ENCODE measurements at places on chromosomes 1 and 21.

- DNase-seq = no peak
Observed at GRCh38 chr21:35556536-35556935, 503.8 kb downstream of the SETD4 start.

DNA sequence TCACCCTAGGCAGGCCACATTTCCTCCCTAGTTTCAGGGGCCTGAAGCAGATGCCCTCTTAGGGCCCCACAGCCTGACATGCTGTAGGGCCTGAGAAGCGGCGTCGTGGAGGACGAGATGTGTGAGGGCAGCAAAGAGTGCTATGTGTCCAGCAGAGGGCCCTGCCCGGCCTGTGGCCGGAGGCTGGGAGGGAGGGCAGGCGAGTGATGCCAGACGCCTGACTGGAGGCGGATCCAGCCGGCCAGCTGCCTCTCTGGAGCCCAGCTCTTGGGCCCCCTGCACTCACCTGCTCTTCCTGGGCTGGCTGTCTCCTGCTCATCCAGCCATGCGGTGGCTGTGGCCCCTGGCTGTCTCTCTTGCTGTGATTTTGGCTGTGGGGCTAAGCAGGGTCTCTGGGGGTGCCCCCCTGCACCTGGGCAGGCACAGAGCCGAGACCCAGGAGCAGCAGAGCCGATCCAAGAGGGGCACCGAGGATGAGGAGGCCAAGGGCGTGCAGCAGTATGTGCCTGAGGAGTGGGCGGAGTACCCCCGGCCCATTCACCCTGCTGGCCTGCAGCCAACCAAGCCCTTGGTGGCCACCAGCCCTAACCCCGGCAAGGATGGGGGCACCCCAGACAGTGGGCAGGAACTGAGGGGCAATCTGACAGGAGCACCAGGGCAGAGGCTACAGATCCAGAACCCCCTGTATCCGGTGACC is at the start of gene GPR37L1:
Gene GPR37L1, plus strand, starts transcription at position 279 of the 697 bp plus-strand sequence. Its CDS starts 47 bp downstream, at position 326.
- DNase-seq = no peak

GRCh38 chr21:19603011-19603593 is 1199.5 kb upstream of the TMPRSS15 start:
- no peak for DNase-seq

GRCh38 chr1:56169856-56170255 is 409.5 kb downstream of the PLPP3 start:
- DNase-seq = no peak

DNA sequence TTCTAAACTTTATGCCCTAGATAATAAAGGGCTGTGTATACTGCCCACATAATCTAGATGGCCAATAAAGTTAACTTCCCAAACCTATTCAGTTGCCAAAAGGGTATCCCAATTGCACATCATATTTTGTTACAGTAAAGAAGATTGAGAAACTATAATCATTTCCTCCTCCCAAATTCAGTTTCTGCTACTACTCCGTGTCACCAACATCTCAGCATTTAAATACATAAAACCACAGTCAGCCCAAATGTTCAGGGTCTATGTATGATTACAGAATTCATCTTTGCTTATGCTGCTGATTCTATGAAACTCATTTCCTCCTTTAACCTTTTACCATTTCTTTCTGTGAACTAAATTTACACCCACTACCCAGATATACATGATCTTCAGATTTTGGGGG is 28.6 kb downstream of the NRIP1 start:
- DNase-seq = no peak

GRCh38 chr1:115021145-115021544 is 8.5 kb upstream of the TSHB start:
- DNase-seq = no peak

DNA sequence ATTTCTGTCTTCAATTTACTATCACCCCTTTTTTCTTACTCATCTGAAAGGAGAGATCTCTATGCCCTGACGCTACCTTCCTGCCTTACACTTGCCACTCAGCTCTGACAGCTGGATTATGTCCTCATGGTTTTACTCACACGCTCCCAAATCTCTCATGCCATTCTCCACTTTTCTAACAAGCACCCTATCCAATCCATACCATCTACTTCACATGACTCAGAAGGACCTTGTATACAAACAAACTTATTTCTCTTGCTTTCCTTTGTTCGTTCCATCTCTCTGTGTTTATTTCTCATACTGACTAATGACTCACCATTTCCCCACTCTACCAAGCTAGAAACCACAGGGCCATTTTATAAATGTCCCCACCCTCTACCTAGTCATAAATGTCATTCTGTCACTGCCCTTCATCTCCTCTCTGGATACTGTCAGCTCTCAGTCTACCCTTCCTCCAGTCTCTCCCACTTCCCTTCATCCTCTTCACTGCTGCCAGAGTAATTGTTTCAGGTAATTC is 87.3 kb downstream of the USP24 start:
- DNase-seq = peak; percentile 34

- DNase-seq = no peak
Observed at GRCh38 chr1:228996281-228996680, 261.0 kb downstream of the RHOU start.

- DNase-seq = peak; percentile 59
Observed at GRCh38 chr1:157407917-157408525, 144.3 kb downstream of the FCRL5 start.

DNA sequence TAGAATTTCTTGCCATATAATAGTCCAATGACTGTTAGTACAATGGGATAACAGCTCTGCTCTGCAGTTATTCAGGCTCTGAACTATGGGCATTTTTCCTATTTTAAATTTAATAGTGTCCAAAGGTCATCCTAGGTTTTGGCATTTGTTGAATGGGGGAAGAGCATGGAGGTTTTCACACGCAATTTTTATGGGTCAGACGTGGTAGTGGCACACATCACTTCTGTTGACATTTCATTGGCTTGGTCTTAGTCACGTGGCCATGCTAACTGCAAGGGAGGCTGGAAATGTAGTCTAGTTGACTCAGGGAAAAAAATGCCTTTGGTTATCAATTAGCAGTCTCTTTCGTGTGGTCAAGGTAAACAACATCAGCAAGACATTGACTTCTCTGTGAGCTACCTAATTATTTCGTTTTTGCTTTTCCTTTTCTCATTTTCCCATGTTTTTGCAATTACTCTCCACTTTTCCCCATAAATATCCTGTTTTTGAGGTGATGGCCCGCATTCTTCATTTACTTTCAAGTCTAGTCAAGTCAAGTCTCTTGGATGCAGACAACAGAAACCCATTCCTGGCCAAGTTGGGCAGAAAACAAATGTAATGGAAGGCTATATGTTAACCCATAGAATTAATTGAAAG is 82.8 kb downstream of the DYRK1A start:
- DNase-seq = no peak

DNA sequence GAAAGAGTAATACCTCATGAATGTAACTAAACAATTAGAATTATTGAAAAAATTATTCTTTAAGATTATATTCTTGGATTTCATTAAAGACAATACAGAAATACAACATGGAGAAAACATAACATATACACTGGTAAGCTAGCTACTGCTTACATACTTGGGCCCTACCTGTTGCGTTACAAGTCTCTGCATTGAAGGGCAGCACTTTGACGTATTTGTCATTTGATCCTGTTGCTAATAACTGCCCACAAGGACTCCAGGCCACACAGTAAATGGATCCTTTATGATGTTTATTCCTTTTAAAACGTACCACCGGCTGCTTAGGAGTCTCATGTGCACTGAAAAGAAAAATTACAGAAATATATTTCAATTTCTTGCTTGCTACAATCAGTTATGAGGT is 19.8 kb upstream of the CLCC1 start:
- no peak for DNase-seq

GRCh38 chr1:41639332-41639936 is 155.0 kb upstream of the EDN2 start:
- DNase-seq = no peak

GRCh38 chr1:21818656-21819055 is 6.6 kb downstream of the LDLRAD2 start:
- DNase-seq = peak; percentile 79

DNA sequence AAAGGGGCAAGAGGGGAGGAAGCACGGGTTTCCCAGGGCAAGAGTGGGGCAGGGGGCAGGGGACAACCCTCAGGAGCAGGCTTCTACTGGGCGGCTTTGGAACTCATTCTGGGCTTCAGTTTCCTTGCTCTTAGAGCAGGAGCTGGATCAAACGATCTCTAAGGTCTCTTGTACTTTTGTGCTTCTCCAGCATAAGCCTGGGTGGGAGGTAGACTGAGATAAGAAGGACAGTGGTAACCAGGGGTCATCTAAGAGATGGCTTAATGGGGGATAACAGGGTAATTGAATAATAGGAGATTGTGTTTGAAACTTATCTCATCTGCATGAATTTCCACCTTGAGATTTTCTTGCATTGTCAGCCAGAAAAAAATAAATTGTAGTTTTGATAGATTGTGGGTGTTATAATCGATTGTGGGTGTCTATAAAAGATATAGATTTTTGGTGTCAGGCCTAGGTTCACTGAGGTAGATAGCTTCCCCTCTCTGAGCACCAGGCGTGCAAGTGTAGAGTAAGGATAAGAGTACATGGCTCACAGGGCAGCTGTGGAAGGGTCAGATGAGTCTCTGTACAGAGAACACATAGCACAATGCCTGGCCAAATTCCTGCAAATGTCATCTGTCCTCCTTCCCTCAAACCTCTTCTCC is 68.0 kb downstream of the CD58 start:
- DNase-seq = no peak

GRCh38 chr21:25813917-25814316 is 79.1 kb downstream of the GABPA start:
- DNase-seq = no peak

DNA sequence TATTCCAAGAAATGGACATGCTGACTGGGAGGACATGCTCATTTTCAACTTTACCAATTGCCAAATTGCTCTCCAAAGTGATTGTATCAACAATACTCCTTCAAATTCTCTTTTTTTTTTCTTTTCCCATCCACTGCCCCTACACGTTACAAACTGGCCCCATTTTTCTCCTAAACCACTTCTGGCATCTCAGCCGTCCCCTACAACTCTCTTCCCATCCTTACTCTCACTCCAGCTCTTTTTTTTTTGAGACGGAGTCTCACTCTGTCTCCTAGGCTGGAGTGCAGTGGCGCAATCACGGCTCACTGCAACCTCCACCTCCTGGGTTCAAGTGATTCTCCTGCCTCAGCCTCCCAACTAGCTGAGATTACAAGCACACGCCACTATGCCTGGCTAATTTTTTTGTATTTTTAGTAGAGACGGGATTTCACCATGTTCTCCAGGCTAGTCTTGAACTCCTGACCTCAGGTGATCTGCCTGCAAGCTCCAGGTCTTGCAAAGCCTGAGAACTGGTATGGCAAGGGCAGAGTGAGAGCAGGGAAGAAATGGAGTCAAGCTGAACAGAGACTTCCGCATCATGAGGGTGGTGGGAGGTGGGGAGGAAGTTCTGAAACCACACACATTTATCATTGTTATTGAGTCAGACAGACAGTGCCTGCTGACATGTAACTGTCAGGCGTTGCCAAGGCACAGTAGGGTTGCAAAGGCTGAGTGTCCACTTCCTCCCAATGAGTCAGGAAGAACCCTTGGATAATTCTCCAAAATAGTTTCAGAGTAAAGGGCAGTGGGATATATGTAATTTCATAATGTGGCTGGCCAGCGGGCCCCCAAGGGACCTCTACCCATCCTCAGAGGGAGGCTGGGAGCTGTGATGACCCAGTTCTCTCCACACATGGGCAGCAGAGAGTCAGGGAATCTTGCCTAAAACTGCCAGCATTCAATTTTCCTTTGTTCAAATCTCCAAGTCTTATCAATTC is 17.4 kb downstream of the CELA3A start:
- DNase-seq = peak; percentile 87

GRCh38 chr1:204746838-204747442 is 61.4 kb upstream of the LRRN2 start:
- DNase-seq = peak; percentile 59

DNA sequence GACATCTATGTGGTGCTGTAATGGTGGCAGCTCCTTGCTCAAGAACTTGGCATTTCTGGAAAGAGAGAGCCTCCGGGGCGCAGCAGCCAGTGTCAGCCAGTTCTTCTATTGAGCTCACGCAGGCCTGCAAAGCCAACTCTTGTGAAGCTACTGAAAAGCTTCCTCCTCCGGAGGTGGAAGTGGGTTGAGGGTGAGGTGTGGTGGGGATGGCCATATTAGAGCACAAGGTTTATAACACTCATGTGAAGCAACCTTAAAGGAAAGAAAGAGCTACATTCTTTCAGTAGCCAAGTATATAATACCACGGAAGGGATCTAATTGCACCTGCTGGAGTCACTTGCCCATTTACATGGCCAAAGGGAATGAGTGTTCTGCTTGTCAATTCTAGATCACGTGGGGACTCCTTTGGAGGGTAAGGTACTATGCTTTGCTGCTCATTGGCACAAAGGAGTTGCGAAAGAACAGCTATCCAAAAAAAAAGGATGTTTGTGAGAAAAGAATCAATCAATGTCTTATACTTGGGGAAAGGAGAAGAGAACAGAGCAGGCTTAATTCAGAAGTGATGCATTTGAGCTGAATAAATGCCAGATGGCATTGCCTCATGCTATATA is 18.3 kb upstream of the MAP10 start:
- peak; percentile 5 for DNase-seq

- DNase-seq = no peak
Observed at GRCh38 chr1:246032984-246033383, 474.1 kb downstream of the SMYD3 start.

DNA sequence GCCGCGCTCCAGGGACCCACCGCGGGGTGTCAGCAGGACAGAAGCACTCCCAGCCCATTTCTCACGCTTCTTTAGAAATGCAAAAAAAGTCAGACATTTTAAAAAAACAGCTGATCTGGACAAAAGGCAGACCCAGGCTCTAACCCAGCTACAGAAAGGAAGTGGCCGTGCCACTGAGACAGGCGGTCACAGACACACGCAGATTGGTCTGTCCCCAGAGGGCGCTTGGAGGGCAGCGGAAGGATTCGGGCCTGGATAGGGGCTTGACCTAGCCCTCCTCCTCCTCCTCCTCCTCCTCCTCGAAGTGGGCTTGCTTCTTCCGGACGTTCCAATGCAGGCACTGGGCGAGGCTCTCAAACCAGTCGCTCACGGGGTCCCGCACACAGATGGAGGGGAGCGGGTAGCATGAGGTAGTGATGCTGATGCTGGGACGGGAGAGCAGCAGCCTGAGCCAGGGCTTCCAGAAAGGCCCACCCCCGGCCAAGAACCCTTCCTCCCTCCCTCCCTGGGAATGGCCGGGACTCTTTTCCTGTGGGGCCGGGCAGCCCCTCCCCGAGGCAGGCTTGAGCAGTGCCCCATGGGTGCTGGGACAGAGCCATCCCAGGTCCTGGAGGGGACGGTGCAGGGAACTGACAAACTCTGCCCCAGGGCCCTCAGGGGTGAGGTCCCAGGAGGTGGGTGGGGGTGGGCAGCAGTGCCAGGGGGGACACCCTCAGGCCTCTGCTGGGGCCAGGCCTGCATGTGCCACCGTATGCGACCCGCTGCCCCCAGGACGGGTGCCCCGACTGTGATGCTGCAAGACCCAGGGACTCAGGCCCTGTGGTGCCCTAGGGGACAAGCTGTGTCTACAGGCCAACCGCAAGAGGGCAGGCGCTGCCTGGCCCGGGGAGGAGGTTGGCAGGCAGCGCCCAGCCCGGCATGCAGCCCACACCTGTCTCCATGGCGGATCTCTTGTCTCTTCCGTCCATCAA is 25.3 kb downstream of the NADK start:
- DNase-seq = no peak

- DNase-seq = no peak
Observed at GRCh38 chr21:15122241-15122640, 57.4 kb upstream of the NRIP1 start.

- no peak for DNase-seq
Observed at GRCh38 chr1:203215573-203215972, 13.9 kb downstream of the CHIT1 start.

GRCh38 chr21:41052820-41053555 is 115.0 kb upstream of the BACE2 start:
- DNase-seq = no peak

- DNase-seq = no peak
Observed at GRCh38 chr1:54825696-54826095, 24.6 kb upstream of the TTC22 start.
